ENCODE measurements at places on chromosomes 1 and 21.

- DNase-seq: peak; percentile 36
Measured at GRCh38 chr1:246907472-246907871, 24.3 kb downstream of the AHCTF1 start.

- DNase-seq: peak; percentile 56
Measured at GRCh38 chr1:197776351-197777105, 1.2 kb upstream of the DENND1B start.

DNA sequence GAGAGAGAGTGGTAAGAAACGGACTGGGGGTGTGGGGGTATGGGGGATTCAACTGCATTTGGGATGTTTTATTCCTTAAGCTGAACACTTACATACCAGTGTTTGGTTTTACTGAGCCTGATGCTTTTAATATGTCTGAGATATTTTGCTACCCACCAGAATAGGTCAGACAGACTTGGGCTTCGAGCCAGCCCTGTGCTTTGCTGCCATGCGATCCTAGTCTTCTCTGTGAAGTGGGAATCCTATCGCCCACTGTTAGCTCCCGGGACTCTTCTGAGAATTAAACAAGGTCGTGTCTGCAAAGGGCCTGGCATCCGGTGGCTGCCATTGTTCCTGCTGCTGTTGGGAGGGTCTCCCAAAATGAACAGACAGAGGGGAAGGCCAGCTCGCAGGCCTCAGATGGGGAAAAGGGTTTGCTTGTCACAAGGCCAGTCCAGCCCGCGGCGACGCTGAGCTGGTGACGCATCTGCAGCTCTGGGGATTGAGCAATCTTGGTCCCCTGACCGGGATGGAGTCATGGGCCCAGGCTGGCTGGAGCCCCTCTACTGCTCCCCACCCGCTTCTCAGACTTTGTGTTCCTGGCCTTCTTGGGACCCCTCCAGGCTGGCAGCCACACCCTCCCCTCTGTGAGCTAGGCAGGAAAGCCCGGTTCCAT, 26.9 kb upstream of the ECE1 start:
- DNase-seq: no peak

- no peak for DNase-seq
Measured at GRCh38 chr1:200506471-200506870, 96.6 kb upstream of the ZNF281 start.

- no peak for DNase-seq
Measured at GRCh38 chr1:235127732-235128455, 743 bp downstream of the TOMM20 start.

- DNase-seq: no peak
Measured at GRCh38 chr1:159942632-159943277, 2.7 kb downstream of the IGSF9 start.

- DNase-seq: no peak
Measured at GRCh38 chr1:3717715-3718601, 34.3 kb upstream of the CCDC27 start.

GRCh38 chr1:246919902-246920301, 11.8 kb downstream of the AHCTF1 start:
- DNase-seq: no peak

DNA sequence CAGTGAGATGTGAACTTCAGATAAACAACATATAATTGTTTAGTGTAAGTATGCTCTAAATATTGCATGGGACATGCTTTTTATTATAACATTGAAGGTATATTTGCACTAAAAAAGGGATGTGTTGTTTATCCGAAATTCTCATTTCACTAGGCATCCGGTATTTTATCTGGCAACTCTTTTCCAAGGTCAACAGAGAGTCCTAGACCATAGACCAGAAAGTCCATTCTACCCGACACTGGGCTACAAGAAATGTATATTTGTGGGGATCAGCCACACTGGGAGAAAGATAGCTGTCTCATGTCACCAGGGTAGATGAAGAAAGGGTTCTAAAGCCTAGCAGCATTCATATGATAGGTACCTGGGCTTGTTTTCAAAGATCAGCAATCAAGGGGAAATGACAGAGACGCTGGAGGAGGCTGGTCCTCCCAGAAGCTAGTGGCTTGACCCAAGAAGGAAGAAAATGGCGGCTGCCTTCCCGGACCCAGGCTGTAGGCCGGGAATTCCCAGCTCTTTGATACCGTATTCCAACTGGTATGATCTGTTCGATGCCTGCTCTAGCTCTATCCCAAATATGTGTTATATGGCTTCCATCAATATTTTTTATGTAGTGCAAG, 161.1 kb upstream of the IRF2BP2 start:
- DNase-seq: no peak

DNA sequence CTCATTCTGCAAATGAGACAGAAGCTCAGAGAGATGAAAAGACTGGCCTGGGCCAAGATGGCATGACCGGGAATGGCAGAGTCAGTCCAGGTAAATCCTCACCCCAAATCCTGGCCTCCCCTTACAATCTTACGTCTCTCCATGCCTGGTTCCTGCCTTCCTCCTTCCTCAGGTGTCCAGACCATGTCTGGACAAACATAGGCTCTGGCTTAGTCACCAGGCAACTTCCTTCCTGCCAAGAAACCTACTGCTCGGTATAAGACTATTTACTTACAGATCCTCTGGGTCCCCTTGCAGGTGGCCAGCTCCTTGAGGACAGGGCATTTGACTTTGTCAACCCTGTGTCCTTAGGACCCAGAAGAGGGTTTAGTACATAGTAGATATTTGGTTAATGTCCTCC, 69.4 kb upstream of the ROR1 start:
- DNase-seq: no peak

- DNase-seq: no peak
Measured at GRCh38 chr21:45811136-45811535, 167.6 kb downstream of the PCBP3 start.

DNA sequence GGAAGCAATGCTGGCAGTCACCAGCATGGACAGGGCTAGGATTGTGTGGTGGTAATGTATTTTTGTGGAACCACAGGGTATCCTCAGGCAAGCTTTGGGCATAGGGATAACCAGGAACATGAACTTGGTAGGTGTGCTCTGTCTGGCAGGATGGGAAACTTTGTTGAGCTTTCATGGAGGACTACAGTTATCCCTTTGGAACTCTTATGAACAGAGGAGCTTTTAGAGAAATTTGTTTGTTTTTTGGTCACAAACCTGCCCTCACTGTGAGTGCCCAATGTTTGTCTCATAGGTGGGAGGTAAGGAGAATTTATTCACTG, 54.4 kb downstream of the MACF1 start:
- DNase-seq: no peak

DNA sequence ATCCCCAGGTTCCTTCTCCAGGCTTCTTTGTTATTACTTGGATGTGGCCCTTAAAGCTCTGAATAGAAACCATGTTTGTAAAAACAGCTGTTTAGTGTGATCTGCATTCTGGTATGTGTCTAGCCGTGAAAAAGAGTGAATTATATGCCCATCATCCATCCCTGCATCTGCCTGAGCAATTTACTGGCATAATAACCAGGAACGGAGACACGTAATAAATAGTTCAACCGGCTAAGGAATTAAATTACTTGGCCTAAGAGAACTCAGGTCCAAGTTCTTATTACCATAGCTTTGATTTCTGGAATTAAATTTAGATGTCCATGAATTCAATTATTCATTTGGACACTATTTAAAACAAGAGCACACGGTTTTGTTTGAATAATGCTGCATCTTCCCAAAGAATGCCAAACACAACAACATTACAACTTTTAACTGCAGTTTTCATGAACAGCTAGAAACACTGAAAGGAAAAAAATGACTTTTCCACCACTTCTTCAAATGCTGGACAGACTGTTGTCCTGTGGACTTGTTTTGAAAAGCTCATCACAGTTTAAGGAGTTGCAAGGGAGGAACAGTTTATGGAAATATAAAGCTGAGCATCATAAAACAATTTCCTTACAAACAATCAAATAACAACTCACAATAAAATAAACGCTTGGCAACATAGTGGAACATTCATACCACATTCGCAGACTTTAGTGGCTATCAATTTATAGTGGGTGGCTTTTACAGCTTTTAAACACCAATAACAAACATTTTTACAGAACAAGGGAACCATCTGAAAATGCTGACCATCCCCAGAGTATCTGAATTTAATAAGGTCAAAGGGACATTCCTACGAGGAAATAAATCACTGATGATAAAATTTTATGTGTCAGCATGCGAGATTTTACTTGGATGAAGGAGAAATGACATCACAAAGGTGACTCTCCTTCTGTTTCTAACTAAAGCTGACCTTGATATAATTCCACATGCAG, 144.7 kb downstream of the APP start:
- no peak for DNase-seq

DNA sequence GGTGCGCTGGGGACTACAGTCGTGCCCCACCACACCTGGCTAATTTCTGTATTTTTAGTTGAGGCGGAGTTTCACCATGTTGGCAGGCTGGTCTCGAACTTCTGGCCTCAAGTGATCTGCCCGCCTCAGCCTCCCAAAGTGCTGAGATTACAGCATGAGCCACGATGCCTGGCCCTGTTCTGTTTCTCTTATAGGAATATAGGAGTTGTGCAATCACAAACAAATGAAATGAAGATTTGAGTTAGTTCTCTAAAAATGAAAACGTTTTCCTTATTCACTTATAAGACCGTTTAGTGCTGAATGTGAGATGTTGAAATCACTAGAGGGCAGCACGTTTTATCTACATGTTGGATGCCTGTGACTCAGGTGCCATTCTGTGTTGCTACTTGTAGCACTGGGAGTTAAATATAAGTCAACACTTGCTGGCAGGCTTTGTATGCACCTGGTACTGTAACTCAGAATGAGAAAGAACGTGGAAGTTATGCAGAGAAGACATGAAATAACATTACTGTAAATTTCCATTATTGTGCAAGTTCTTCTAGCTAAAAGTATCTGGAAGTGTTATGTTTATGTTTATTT, 45.8 kb downstream of the MIGA1 start:
- peak; percentile 10 for DNase-seq

GRCh38 chr1:210347112-210347511, 18.4 kb downstream of the HHAT start:
- no peak for DNase-seq

DNA sequence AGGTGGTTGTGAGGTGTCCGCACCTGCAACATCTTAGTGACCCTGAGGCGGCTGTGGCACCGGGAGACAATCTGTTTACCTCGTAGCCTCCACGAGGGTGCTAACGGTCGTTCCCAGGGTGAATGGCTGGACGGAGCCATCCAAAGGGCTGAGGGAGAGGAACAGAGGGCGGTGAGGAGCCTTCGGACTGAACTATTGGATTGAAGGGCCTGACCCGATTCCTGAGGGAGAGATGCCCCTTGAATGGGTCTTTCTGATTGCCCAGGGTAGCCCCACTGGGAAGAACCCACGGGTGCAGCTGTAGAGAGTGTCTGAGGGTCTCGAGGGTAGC, 2.3 kb downstream of the NR5A2 start:
- no peak for DNase-seq

DNA sequence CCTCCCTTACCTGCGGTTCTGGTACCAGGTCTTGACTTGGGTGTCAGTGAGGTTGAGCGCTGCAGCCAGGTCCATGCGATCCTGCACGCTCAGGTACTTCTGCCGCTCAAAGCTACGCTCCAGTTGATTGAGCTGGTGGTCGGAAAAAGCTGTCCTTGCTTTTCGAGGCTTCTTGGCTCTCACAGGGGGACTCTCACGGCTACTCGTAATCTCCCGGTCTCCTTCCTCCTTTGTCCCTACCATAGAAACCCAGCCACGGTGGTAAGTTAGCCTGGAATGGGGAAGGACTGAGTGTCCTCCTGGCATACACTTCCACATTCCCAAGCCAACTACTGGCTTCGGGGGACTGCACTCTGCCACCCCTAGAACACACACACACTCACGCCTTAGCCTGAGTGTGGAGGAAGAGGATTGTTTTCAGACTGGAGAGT, 2.6 kb downstream of the BARHL2 start:
- DNase-seq: no peak

DNA sequence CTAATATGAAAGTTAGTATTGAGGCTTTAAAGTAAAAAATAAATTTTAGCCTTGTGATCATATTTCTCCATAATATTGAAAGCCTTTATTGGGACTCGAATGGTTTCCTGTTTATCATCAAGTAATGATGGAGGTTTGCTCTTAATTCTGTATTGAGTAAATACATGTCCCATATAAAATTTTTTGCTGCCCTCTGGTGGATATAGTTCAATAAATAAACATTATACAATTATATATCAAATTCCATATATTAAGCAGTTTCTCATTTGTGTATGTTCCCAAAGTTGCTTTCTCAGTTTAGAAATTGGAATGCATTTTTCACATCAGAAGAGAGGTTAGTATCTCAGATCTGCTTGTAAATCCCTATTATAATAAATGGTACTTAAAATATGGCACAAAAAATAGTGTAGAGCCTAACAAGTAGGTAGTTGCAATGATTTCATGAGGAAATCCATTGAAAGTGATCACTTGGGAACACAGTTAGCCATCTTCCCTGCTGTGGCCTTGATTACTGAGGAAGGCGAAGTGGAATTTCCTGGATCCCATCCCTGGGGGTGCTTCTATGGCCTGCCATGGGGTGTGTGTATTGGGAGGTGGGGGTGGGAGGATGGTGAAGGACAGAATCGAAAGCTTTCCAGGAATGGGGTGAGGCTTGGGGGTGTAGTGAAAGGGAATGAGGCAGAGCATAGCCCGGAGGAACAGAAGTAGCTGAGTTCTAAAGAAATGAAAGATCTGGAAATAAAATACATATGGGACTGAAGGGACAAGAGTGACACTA, 84.1 kb upstream of the C21orf91 start:
- DNase-seq: no peak

- DNase-seq: no peak
Measured at GRCh38 chr1:224733027-224733911, 117.2 kb downstream of the CNIH3 start.

DNA sequence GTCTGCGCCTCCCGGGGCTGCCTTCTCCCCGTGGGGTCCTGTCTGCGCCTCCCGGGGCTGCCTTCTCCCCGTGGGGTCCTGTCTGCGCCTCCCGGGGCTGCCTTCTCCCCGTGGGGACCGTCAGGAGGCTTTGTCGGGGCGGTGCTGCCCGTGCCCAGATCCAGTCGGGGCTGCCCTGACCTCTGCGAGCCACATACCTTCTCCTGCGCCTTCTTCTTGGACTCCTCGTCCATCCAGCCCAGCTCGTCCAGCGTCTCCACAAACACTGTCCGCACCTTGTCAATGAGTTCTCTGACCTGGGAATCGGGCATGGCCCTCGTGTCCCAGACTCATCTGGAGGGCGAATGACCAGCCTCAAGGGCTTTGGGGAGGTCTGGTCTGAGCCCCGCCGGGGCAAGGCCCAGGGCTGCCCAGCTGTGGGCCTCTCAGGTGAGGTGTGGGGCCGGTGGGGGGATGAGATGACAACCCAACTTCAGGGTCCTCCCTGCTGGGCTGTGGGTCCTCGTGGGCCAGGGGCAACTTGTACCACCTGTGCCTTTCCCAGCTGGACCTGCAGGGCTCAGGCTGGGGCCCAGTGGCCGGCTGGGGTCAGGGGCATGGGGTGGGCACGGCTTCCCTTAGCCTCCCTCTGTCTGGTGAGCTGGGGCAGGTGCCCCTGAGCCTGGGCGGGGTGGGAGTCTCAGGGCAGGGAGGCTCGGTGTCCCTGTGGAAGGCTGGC, 9.4 kb downstream of the PRXL2B start:
- DNase-seq: no peak

- DNase-seq: no peak
Measured at GRCh38 chr1:38941093-38941492, 537 bp downstream of the RHBDL2 start.

- DNase-seq: no peak
Measured at GRCh38 chr1:167899253-167899681, 14.7 kb downstream of the ADCY10 start.

- no peak for DNase-seq
Measured at GRCh38 chr1:183879966-183880365, 75.0 kb downstream of the RGL1 start.

Data from CD4-positive, alpha-beta T cell treated with Interleukin-4 for 1 hour (primary cell).